ENCODE measurements at places on chromosomes 6 and 20. TPM values are rescaled to one million over a fixed set of nuclear protein-coding genes. Genes with fewer than 3 reads are reported as not detected.

The APCDD1L gene
- total RNA-seq: not detected

The CTCFL gene
- not detected for total RNA-seq

The FAM162B gene
- 5.2 TPM for total RNA-seq

The MUCL3 gene
- total RNA-seq: not detected

The MEI4 gene
- total RNA-seq: not detected

The ADAM33 gene
- total RNA-seq: not detected

The CTAGE9 gene
- total RNA-seq: not detected

The IL17F gene
- not detected for total RNA-seq

The SRMS gene
- total RNA-seq: not detected

The SLCO4A1 gene
- 0.65 TPM for total RNA-seq

The PSORS1C1 gene
- 6.7 TPM for total RNA-seq

The FAM217B gene
- total RNA-seq: 2.4 TPM

The IRF4 gene
- total RNA-seq: not detected

The DNMT3B gene
- total RNA-seq: 1.3 TPM

The SIRPD gene
- not detected for total RNA-seq

Measured in lung microvascular endothelial cell (primary cell).